Stimulated activated CD8-positive, alpha-beta memory T cell treated with anti-CD3 and anti-CD28 coated beads, Interleukin-15, amount 100 ng/mL, for 4 hours (primary cell): ENCODE measurements at places on chromosomes 1 and 21.
A peak's percentile ranks its signal among the peaks of the same experiment; 100 is the strongest.

- DNase-seq = no peak
Observed at GRCh38 chr1:41222496-41222895, 19.6 kb downstream of the SCMH1 start.

DNA sequence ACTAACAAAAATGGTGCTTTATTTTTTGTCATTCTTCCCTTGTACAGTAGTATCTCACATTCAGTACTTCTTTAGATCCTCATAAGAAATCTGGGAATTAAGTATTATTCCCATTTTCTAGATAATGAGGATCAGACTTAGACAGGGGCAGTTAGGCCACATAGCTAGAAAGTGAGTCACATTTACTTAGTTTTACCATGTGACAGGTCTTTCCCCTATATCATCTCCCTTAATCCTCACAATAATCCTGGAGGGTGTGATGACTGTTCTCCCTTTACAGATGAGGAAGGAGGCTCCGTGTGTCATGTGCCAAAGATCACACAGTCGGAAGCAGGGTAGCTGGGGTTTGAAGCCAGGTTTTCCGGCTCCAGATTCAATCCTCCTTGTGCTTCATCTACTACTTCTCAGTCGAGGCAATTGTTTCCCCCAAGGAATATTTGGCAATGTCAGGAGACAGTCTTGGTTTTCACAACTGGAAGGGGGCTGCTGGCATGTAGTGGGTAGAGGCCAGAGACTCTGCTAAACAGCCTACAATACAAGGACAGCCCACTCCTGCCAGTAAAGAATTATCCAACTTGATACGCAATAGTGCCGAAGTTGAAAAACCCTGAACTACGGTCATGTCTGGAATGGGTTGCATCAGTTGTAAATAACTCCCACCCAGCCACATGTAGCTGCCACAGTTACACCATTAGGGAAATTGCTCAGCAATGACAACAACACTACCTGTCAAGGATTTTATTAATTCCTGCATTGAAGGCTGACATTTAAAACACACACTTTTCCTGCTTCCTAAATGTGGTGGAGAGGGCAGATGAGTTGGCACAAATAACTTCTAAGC, 54.5 kb downstream of the C8B start:
- no peak for DNase-seq

- DNase-seq = no peak
Observed at GRCh38 chr1:38118976-38119375, 72.4 kb upstream of the POU3F1 start.

GRCh38 chr1:167416506-167416905, 101.8 kb downstream of the CD247 start:
- no peak for DNase-seq

DNA sequence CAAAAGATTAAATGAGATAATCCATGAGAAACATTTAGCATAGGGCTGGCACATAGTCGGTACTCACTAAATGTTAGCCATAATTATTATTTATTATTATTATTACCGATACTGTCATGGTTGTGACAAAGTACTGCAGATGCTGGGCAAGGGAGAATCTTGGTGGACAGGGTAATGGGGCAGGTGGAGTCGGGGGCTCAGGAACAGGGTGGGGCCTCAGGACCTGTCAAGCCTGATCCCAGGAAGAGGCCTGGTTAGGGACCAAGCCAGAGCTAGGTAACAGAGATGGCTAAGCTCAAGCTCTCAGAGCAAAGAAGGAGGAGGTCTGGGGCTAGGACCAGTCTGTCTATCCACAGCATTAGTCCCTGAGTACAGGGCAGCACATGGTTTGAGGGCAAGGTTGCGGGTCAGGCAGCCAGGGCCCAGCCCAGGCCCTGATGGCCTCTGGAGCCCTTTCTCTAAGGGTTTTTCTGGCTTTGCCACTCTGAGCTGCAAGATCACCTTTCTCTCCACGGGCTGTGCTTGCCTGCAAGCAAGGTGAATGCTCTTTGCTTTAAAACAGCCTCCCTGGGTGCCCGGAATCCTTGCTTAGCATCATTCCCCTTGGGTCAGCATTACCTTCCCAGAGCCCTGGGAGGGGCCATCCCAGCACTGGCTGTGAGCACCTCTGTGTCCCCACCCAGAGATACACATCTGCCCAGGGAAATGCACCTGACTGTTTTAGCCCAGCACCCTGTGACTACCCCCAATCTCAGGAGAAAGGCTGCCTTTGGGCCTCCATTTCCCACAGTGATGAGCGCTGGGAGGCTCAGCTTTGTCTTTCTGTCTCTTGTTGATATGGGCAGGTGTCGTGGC, 572.0 kb downstream of the PTPRU start:
- DNase-seq = no peak

GRCh38 chr1:235649368-235650163, at the start of gene GNG4:
Gene GNG4, minus strand, starts transcription at chr1:235649784. Its CDS starts 65,946 bp downstream, at chr1:235583838.
- DNase-seq = no peak

GRCh38 chr1:163820226-163820625, 498.5 kb downstream of the NUF2 start:
- no peak for DNase-seq

DNA sequence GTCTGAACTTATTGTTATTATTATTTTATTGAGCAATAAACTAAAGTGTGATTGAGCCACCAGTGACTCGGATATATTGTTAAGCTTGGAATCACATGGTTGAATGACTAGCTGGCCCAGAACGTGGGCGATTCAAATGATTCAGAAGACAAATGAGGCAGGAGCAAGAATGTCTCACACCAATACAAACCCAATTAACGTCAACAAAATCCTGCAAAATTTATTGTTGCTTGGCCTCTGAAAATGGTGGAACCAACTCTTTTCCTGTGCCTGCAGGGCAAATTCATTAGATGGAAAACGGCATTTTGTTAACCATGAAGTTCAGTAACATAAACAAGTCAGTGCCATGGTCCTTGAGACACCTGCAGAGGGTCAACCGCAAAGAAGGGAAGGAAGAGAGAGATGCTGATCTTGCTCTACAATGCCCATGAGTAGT, 482.0 kb downstream of the SETD4 start:
- DNase-seq = no peak

- DNase-seq = no peak
Observed at GRCh38 chr1:232899839-232900238, 50.6 kb upstream of the NTPCR start.

DNA sequence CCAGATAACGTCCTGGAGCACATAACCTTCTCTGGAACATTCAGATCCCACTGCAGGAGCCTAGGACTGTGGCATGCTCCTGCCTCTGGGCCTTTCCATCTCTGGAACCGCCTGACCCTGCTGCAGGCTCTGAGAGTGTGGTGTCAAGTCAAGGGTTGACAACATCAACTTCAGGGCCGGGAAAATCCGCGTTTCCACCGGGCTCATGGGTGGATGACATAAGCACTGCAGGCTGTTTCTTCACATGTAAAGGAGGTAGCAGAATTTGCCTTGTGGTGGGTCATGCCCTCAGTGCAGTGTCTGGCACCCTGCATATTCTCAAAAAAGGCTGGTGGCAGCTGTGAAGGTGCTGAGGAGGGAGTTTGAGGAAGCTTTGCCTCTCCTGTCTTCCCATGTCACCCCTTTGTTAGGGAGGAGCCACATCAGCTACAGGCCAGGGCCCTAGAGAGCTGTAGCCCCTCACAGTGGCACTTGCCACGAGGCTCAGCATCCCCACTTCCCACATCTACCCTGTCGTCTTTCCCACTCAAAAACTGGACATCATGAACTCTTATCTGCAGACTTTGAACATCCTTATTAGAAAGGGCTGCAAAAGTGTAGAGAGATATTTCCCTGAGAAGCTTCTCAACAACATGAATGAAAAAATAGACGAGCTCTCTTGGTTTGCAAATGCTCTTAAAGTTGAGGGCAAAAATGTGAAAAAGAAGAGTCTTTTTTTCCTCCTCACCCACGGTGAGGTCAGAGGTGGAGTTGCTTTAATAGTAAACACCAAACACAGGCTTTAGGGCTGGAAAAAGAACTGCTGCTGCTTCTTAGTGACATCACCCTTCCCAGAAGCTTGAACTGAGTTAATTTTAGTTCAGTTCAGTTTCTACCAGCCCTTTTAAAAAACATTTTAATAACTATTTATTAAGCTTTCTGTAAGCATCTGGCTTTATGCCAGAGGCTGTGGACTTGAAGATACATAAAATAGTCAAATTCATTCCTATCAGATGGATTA, 121.3 kb downstream of the HUNK start:
- no peak for DNase-seq

GRCh38 chr1:92820024-92820423, 11.8 kb upstream of the RPL5 start:
- no peak for DNase-seq

DNA sequence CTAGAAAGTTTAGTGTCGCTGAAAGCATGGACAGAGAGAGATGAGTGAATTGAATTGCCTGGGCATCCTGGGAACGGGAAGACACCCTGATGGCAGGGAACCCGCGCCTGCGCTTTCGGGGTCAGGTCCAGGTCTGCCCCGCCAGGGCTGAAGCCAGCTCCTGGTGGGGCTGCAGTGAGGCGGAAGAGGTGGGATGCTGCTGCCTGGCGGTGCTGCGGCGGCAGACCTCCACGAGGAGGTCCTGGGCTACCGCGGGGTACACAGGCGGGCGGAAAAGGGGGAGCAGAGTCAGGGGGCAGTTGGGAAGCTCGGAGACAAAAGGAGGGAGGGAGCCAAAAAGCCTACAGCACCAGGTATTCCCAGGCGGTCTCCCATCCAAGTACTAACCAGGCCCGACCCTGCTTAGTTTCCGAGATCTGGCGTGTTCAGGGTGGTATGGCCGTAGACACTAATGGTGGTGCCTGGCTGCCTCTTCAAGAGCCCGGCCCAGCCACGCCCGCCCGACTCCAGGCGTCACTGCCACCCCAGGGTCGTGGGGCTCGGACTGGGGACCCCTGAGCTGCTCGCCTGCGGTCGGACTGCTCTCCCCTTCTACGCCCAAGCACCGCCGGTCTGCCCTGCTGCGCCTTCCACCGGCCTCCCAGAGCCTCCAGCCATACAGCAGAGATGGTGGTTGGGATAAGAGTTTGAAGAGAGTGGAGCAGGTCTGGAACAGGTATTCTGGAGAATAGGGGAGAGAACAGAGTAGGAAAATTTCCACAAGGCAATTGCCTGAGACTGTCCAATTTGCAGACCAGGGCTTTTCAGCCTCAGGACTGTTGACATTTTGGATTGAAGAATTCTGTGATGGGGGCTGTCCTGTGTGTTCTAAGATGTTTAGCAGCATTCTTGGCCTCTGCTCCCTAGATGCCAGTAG, 46.1 kb downstream of the MDM4 start:
- no peak for DNase-seq

- DNase-seq = no peak
Observed at GRCh38 chr1:158813164-158813563, 18.0 kb upstream of the MNDA start.

DNA sequence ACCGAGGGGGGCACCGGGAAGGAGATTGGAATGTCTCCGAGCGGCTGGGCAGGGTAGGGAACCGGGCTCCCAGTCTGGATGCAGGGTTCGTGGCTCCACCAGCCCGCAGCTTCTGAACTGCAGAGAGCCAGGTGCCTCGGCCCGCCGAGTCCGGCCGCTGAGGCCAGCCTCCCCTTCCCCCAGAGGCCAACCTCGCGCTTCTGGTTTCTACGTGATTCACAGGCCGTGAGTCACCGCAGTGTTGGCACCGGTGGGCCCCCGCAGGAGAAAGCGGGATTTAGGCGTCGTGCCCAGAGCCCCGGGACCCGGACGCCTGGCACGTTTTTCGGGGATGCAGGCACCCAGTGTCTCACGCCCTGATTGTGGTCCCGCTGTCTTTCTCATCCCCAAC, 458 bp downstream of the CRABP2 start:
- peak; percentile 16 for DNase-seq

- DNase-seq = no peak
Observed at GRCh38 chr1:16677552-16678431, 11.0 kb upstream of the RNU1-3 start.

- no peak for DNase-seq
Observed at GRCh38 chr1:43900386-43900785, 33.2 kb upstream of the ARTN start.

GRCh38 chr1:6105763-6106162, 60.1 kb downstream of the KCNAB2 start:
- DNase-seq = no peak

GRCh38 chr21:17688912-17689874, 76.5 kb upstream of the BTG3 start:
- peak; percentile 4 for DNase-seq

DNA sequence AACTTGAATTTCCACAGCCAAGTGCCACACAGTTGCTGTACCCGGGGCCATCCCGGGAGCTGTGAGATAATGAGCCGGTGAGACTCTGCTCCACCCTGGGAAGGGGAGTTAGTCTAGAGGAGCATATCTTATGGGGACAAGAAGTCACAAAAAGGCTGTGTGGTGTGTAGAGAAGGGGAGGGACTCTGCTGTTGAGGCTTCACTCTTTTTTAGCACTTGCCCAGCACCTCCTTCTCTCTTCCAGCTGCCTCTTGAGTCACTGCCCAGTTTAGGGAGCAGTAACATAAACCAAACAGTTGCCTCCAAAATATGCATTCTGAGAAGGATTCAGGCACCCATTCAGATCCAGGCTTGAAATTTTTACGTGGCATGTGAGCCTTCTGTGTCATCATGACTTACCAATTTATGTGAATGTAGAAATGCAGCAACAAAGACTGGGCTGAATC, 744 bp upstream of the WDR26 start:
- DNase-seq = no peak

DNA sequence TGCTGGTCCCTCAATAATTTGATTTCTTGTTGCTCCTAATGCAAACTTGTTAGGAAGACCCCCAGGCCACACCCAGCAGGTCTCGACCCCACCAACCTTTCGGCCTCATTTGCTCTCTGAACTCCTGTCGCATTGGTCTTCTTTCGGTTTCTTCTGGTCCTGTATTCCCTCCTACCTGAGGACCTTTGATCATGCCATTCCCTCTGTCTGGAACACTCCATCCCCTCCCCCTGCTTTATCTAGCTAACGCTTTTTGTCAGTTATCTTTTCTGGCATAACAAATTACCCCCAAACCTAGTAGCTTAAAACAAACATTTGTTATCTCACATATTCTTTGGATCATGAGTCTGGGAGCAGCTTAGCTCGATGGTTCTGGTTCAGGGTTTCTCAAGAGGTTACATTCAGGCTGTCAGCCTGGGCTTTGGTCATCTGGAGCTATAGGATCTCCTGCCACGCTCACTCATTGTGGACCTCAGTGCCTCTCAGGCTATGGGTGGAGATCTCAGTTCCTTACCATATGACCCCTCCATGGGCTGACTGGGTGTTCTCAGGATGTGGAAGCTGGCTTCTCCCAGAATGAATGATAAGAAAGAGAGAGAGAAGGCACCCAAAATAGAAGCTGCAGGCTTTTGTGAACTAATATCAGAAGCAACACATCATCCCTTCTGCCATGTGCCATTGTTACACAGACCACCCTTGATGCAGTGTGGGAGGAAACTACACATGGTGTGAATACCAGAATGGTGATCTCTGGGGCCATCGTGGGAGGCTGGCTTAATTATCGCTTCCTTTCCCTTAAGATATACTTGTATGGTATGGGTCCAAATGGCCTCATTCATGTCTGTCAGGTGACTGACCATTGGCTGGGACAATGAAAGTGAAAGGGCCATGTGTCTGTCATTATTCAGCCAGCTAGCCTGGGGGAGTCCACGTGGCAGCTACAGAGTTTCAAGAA, 29.1 kb upstream of the BCAR3 start:
- DNase-seq = no peak

GRCh38 chr1:107899655-107900054, 65.3 kb downstream of the VAV3 start:
- DNase-seq = no peak

GRCh38 chr1:230268371-230269170, 157.6 kb downstream of the PGBD5 start:
- no peak for DNase-seq
